Aorta (tissue), 5 donors: ENCODE measurements at places on chromosomes 2 and 18. TPM values are rescaled to one million over a fixed set of nuclear protein-coding genes. Genes with fewer than 3 reads are reported as not detected.

DNA sequence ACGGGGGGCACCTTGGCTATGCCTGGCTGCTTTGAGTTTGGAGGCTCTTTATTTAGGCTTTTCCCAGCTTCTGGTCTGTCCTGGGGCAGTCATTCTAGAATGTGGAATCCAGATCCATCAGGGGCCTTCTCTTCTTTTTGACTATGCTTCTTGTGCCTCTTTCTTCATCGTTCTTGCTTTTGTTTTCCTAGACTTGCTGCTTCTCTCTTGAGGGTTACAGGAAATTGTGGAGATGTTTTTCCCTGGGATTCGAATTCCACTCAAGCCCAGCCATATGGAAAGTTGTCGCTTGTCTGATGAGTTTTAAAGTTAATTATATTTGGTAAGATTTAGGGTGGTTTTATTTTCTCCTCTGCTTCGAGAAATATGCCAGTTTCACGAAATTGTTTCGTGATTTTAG lies 2.4 kb downstream of the GLI2 start:
- DNase-seq = no peak

SLC19A3 gene
- total RNA-seq = 2.8 TPM

TMEM163 gene
- total RNA-seq = 0.36 TPM

SFTPB gene
- not detected for total RNA-seq

GRCh38 chr2:202014318-202014717 lies 19.3 kb upstream of the FZD7 start:
- DNase-seq = no peak

SATB2 gene
- total RNA-seq = 9.9 TPM

LOXL3 gene
- total RNA-seq = 18.9 TPM
